ENCODE measurements at places on chromosomes 5 and 9.

- no peak for DNase-seq
These were observed 52.4 kb downstream of the FAM170A start for GRCh38 chr5:119681734-119682133.

DNA sequence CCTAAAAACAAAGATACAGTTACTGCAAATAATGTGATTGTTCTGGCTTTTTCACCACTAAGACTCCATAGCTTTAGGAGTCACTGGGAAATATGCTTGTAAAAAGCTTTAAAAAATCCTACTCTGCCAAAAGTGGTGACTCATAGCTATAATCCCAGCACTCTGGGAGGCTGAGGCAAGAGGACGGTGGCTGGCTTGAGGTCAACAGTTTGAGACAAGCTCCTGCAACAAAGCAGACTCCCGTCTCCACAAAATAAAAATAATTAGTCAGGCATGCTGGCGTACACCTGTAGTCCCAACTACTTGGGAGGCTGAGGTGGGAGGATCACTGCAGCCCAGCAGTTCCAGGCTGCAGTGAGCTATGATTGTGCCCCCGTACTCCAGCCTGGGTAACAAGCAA lies 406.4 kb downstream of the HTR1A start:
- DNase-seq, result no peak

- no peak for DNase-seq
These were observed 4.0 kb downstream of the HDAC3 start for GRCh38 chr5:141632650-141633049.

GRCh38 chr5:111997308-111997707 lies 240.3 kb upstream of the NREP start:
- no peak for DNase-seq

DNA sequence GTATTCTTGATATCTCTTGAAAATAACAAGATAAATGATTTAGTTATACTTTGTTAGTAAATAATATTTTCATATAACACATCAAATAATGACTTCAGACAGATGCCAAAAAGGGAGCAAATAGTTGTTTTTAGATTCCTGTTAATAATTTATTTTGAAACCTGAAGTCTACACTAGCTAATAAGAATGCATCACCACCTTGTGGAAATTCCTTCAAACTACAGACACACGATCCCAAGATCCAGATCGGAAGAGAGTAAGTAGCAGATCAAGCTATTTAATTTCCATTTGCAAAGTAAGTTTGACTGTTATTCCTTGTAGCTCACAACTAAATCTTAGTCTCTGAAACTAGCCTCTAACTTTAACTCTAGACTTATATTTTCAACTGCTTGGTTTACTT lies 35.5 kb upstream of the ISL1 start:
- no peak for DNase-seq

DNA sequence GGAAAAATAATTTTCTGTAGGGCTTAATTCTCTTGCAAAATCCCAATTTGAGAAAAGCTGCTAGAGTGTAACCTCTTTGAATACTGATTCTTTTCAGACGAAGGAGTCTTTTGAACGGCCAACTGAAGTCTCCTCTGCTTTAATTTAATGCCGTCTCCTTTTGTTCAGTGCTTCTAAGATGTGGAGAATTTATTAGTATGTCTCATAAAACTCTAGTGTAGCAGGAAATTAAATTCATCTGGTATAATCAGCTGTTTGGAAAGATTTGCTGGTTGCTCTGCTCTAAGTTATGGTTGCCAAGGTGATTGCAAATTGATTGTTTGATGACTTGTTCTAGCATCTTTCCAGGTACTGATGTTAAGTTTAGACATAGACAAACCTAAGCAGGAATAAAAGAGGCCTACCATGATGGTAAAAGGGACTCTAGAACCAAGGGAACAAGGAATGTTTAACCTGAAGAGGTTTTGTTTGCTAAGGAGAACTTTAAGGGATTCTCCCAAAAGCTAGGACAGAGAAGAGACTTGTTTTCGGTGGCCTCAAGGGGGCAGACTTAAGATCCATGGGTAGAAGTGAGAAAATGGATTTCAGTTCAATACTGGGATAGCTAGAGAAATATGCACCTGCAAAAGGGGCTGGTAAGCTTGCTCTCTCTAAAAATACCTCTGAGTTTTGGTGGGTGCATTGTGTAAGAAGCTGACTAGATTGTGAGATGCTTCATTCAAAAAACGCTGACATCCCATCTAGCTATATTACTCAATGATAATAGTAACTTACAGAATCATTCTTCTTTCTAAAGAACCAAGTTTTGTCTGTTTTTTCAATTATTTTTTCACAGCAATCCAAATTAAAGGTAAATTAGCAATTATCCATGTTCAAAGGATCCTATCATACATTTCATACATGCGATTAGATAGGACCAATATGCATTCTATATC lies 5.7 kb upstream of the ADRB2 start:
- DNase-seq, result no peak

- no peak for DNase-seq
These were observed 4.3 kb downstream of the NPR2 start for GRCh38 chr9:35795695-35796094.

- DNase-seq, result no peak
These were observed 62.9 kb downstream of the COL5A1 start for GRCh38 chr9:134704498-134704897.

DNA sequence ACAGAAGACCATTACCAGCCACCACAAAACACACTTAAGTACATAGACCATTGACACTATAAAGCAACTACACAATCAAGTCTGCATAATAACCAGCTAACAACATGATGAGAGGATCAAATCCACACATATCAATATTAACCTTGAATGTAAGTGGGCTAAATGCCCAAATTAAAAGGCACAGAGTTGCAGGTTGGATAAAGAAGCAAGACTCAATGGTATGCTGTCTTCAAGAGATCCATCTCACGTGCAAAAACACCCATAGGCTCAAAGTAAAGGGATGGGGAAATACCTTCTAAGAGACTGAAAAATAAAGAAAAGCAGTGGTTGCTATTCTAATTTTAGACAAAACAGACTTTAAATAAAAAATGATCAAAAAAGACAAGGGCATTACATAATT lies 113.6 kb upstream of the CD180 start:
- DNase-seq, result no peak

Data from GM19239 (cell line).